ENCODE measurements at places on chromosomes 12 and 14.

DNA sequence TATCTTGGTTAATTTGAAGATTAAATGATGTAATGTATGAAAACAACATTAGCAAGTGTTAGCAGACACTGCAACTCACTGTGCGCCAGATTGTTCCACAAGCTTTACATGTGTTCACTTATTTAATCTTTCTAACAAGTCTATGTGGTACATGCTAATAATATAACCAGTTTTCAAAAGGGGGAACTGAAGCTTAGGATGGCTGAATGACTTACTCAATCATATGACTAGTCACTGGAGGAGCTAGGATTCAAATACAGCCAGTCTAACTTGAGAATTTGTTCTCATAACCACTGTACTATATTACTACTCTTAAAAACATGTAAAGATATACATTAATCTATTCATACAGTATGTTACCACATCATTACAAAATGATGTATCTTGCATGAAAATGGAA, 60.5 kb upstream of the LRIG3 start:
- no peak for DNase-seq

DNA sequence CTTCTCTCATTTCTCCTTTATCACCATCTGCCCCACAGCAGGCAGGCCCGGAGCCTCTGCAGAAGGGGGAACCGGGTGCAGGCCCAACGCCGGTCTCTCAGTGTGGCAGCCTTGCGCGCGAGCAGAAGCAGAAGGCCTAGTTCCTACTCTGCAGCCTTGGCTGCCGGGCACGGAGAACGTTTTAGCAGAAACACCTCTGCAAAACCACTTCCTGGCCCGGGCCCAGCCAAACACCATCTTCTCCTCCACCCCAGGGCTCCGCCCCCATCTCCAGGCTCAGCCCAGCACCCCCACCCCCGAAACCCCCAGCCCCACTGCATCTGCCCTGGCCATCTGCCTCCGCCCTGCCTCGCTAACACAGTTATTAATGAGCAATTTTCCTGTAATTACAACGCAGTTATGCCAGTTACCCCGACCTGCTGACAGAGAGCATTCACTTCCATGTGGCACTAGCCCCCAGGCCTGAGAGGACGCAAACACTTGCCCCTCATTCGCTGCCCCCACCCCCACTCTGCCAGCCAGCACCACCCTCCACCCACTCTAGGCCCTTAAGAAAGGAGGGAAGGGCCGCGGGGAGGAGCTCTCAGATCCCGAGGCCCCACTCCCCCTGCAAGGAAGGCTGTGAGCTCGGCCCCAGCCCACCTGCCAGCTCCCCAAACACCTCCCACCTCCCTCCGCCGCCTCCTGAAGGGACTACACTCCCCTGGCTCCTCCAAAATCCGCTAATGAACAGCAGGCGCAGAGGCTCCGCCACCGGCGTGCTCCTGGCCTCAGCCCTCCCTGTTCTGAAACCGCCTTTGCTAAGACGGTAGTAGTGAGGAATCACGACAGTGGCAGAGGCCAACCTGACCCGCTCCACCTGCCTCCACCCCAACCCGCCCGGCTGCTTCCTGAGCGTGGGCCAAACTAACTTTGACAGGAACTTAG, 44.7 kb upstream of the FBRSL1 start:
- peak; percentile 79 for DNase-seq

DNA sequence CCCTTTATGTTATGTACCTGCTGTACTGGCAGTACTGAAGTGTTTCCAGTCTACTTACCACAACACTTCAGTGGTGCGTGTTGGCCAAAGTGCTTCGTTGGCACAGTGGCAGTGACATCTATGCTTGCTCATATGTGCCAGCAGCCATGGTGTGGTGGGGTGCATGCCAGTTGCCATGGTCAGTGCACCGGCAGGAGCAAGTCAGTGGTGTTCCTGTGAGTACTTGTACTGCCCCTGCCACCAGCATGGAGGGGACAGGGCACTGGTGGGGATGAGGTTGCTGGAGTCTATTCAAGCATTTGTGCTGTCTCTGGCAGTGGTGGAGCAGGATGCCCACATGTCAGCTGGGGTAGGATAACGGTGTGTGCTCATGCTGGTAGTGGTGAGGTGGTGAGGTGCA, 800.0 kb downstream of the TRHDE start:
- DNase-seq: no peak

GRCh38 chr14:96065661-96066459, 26.7 kb downstream of the C14orf132 start:
- DNase-seq: no peak

DNA sequence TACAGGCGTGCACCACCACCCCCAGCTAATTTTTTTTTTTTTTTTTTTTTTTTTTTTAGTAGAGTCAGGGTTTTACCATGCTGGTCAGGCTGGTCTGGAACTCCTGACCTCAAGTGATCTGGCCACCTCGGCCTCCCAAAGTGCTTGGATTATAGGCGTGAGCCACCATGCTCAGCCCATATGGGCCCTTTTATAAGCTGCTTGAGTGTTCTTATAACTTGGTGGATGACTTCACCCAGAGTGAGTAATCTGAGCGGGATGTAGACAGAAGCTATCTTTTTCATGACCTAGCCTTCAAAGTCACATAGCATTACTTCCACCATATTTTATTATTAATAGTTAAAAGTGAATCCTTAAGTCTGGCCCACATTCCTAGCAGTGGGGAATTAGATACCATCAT, 16.4 kb downstream of the BBOF1 start:
- DNase-seq: no peak

DNA sequence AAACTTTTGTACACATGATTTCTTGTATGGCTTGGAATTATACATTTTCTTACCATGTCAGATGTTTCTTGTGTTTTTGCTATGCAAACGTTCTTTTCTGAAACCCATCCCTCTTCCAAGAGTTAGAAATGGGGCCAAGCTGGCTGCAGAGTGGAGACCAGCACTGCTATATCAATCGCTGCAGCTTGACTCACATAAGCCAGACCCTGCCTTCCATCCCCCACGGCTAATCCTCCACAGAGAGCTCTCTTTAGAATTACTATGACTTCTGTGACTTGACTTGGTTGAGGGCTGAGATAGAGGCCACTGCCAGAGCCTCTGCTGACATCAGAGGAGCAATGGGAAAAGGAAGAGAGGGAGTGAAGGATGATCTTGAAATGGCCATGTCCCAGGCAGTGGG, 147.9 kb downstream of the DACT1 start:
- DNase-seq: no peak

- DNase-seq: no peak
These were observed 64.4 kb upstream of the FZD10 start for GRCh38 chr12:130097798-130098255.

GRCh38 chr12:42475106-42475505, 114.4 kb downstream of the PRICKLE1 start:
- no peak for DNase-seq

DNA sequence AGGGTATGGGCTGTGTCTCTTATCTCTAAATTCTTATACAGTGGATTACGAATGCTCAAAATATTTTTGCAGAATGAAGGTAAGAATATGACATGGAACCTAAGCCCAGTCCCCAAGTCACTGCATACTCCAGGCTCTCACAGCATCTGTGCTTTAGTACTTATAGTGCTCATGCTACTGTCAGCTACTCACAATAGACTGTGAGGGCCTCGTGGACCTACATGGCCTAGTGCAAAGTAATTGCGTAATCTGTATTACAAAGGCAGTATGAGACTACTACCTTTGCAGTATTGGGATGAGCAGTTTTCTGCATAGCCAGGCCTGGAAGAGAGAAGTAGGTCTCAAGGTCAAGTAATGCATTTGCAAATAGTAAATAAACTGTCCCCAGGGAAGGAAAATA, 27.9 kb downstream of the VWF start:
- DNase-seq: no peak

- DNase-seq: no peak
These were observed 40.1 kb downstream of the NGB start for GRCh38 chr14:77230914-77231313.

DNA sequence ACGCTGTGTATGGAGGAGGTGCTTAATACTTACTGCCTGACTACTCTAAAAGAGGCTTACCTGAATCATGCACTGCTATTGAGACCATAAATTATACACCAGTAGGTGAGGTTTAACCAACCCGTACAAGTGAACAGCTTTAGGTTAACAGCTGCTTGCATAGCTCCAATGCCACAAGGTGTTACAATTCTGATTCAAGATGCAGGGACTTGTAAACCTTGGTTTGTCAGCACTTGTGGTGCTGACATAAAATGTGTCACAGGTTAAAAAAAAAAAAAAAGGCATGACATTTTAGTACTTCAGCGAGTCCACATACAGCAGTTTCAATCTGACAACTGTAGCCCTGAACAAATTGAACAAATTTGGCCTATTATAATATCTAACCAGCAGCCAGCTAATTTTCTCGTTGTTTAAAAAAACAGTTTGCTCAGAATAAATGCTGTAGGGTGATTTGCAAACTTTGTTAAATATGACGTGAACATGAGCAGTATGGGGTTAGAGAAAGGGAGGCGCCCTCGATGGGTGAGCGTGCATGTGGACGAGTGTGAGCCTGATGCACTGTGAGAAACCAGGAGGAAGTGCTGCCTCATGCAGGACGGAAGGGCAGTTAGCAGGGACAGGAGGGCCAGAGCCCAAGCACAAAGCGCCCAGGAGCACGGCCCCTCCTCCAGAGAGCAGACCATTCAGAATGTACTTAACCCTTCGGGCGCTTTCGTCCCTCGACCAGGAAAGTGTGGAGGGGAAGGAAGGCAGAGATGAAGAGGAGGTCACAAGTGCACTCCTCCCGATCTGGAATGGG, 44.7 kb downstream of the TCHP start:
- no peak for DNase-seq

GRCh38 chr12:22101749-22102243, 55.8 kb downstream of the CMAS start:
- DNase-seq: no peak

DNA sequence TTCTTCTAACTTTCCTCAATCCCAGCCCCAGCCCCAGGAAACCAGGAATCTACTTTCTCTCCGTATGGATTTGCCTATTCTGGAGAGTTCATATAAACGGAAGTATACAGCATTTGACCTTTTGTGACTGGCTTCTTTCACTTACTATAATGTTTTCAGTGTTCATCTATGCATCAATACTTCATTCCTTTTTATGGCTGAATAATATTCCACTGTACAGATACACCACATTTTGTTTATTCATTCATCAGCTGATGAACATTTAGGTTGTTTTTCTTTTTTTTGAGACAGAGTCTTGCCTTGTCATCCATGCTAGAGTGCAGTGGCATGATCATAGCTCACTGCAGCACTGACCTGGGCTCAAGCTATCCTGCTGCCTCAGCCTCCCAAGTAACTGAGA, 3.9 kb upstream of the PLEKHG3 start:
- no peak for DNase-seq

- peak; percentile 9 for DNase-seq
These were observed 24.9 kb upstream of the C12orf76 start for GRCh38 chr12:110073049-110073831.

GRCh38 chr12:123000578-123000977, 20.1 kb downstream of the ARL6IP4 start:
- no peak for DNase-seq
